Astrocyte of the hippocampus (primary cell): ENCODE measurements at places on chromosomes 13 and 19.

DNA sequence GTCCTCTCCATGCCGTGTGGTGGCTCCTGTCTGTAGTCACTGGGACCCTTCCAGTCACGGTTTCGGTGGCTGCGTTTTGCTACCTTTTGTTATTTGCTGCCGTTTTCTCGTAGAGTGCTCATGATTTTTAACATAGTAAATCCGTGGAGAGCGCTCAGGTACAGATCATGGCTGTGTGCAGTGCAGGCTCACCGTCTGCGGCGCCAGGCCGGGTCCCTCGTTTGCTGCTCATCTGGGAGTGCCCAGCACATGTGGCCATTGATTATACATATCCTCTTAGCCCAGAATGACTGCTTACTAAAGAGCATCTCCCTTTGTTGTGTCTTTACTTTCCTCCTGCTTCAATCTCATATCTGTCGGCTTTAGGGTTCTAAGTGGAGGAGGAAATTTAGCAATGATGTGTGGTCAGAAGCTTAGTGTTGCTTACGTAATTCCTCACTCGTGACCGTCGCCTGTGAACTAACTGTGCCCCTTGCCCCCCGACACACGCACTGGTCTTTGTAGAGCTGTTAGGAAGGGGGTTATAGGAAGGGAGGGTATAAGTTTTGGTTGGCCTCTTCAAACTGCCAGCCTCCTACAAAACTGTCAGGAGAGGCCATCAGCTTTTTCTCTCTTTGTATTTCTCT lies 31.8 kb downstream of the TFDP1 start:
- DNase-seq: no peak

- no peak for DNase-seq
Measured at GRCh38 chr19:38519988-38520387, 86.5 kb downstream of the RYR1 start.

- DNase-seq: no peak
Measured at GRCh38 chr13:64936879-64937278, 2293.3 kb downstream of the PCDH9 start.

GRCh38 chr13:112012016-112012704 lies 54.8 kb upstream of the SOX1 start:
- DNase-seq: no peak

- no peak for DNase-seq
Measured at GRCh38 chr19:29690842-29691241, 24.2 kb downstream of the C19orf12 start.
